ENCODE measurements at places on chromosomes 12 and 14.

DNA sequence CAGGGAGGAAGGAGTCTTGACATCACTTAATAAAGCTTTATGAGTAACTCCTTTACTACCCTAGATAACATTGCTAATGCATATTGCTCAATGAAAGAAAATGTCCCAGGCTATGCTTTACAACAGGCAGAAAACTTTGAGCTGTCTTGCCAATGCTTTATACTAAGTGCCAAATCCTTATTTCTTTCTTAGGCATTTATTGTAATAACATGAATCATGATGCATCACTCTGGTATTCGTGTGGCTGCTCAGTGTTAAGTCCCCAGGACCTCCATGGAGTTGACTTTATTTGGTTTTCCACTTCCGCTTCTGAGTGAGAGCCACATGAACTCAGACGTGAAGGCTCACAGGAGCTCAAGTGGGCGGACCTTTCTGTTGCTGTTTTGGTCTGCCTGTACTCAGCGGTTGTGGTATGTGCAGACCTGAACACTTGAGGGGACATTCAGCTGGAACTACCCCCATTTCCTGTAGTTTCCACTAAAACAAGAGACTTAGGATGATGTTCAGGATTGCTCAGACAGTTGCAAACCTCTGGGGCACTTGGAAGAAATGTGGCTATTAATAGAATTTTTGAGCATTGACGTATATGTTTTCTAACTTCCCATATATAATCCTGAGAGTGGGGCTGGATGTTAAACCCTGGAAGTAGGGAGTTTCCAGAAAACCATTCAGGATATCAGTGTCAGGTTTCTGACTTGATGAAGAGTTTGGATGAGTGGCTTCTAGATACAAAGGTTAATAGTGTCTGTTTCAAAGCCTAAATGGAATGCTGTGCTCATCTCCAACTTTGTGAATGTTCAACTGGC lies 258.6 kb downstream of the MSRB3 start:
- DNase-seq: no peak

DNA sequence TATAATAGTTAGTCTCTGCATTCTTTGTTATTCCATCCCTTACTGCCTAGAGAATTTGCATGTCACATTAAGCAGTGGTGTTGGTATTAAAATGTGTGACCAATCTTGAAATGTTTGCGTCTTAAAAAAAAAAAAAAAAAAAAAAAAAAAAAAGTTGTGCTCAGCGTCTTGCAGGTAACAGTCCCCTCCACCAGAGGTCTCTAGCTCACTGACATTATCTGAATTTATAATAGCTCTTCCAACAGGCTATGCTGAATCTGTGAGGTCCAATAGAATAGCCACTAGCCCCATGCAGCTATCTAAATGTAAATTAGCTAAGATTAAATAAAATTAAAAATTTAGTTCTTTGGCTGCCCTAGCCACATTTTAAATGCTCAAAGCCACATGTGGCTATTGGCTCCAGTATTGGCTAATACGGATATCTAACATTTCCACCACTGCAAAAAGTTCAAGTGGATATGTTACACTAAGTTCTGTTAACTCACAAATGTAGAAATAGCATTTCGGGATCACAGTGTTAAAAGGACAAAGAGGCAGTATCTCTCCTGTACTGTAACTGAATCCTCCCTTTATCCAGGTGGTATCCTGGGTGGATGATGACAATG lies 28.7 kb downstream of the NKX2-8 start:
- peak; percentile 56 for DNase-seq

DNA sequence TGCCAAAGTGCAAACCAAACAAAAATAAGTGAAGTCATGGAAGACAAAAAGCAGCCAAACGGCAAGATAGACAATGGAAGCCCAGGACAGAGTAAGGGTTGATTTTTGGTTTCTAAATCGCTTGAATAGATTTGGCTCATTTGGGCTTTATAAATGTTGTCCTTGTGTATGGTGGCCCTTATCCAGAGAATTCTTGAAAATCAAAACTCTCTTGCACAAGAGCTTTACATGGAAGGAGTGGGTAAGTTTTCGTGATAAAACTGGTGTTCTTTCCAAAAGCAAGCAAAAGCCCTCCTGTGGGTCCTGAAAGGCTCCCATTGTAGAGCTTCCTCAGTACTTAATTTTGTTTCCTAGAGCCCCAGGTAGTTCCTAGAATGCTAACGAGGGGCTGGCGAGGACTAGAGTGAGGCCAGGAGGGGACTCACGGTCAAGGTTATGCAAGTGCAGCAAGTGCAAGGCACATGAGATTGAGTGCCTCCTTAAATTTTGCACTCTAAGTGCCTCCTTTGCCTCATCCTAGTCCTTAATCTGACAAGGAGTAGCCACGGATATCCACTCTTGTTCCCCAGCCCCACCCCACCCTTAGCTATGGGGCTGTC lies 4.1 kb downstream of the SIX6 start:
- no peak for DNase-seq

GRCh38 chr12:95118788-95119179 lies 45.4 kb upstream of the NR2C1 start:
- DNase-seq: no peak

- no peak for DNase-seq
Measured at GRCh38 chr12:18275981-18276380, 14.7 kb downstream of the PIK3C2G start.

GRCh38 chr14:20632831-20633691 lies 8.4 kb downstream of the OR6S1 start:
- peak; percentile 91 for DNase-seq

DNA sequence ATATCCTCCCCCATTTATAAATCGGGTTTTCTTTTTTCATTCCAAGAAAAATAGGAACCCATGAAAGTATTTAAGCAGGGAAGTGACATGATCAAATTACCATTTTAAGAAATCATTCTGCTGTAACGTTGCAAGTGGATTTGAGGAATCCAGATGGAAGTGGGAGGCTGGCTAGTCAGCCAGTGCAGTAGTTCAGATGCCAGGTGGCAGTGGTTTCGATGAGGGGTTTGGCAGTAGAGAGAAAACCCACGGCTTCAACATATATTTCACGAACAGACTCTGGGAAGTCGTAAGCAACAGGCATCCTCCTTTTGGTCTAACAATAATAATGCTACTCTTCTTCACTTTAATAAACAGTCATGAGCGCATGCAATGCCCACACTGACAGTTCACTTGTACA lies 25.0 kb downstream of the PDZRN4 start:
- DNase-seq: peak; percentile 26

DNA sequence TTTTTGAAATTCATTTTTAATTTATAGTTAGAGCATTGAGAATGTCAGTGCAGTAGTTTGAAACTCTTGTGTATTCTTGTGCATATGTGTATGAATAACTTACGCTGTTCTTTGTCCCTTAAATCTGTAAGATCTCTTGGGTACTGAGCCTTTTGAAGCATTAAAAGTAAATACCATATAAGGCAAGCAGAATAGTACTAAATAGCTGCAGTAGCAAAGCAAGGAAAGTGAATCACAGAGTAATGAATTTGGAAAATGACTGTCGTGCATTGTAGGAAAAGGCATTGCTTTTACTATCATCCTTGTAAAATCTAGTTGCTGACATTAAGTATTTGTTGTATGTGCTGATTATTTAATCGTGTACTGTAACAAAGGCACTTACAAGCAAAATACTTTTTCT lies 12.1 kb downstream of the CNOT2 start:
- no peak for DNase-seq

DNA sequence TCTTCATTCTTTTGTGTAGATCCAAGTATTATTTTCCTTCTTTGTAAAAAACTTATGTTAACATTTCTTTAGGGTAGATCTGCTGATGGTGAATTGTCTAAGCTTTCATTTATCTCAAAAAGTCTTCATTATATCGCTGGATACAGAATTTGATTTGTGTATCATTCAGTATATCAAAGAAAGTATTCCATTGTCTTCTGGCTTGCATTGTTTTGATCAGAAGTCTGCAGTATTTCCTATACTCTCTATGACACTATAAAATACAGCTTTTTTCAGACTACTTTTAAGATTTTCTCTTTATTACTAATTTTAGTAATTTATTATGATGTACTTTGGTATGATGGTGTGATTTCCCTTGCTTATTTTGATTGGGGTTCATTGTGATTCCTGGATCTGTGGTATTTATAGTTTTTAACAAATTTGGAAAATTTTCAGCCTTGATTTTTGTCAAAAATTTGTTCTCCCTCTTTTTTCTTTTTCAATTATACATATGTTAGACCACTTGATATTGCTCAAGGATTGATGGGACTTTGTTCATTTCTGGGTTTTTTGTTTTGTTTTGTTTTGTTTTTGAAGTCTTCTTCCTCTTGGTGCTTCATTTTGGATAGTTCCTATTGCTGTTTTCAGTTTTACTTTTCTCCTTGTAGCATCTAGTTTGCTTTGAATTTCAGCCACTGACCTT lies 176.5 kb downstream of the ZFP36L1 start:
- DNase-seq: peak; percentile 17

DNA sequence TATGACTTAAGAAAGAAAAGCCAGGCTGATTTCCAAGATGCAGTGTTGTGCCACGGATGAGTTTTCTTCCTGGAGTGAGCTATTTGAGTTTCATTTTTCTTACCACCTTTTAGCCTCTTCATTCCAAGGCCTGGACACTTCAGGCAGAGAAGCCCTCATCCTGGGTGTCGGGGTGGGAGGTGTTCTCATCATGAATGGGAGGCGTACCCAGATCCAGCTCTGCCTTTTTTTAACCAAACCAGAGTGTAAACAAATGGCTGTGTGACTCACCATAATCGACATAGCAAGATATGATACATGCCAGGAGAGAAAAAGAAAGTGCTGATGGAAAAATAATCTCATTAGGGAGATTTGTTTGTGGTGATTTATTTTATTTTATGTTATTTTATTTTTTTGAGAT lies 79.9 kb downstream of the ARF6 start:
- DNase-seq: no peak

- no peak for DNase-seq
Measured at GRCh38 chr12:116635487-116635886, 76.3 kb downstream of the MAP1LC3B2 start.

- no peak for DNase-seq
Measured at GRCh38 chr14:54502602-54503001, 7.1 kb upstream of the CGRRF1 start.

DNA sequence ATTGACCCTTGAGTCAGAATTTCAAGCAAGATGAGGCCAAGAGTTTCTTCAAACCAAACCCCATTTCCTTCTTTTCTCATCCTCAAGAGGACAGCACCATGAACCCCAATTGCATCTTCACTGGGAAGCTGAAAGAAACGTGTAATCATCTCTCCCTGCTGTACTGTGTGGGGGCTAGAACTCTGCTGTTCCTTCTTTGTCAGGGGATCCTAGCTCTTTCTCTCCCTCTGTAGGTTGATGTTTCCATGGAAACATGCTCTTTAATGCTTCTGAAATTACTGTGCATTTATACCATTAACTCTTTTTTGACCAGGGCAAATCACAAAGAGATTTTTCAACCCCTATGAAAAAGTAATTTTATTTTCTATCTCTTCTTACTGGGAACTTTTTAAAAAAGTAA lies 295.1 kb downstream of the GRIN2B start:
- DNase-seq: no peak

DNA sequence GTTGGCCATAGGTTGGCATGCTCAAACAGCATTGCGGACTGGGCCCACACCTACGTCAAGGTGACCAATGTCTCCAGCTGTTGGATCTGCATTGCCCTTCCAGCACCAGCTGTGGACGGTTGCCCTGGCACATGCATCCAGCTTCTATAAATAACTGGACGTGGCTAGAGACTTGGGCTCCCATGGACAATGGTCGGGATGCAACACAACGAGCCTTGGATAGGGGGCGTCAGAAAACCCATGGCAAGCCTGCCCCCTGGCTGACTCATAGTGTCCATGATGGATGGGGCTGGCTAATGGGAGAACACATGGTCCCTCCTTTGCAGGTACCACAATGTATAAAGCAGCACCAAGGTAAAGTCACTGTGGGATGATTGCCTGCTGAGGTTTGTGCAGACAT lies 331.6 kb upstream of the FAR2 start:
- no peak for DNase-seq

GRCh38 chr12:116122628-116123027 lies 154.9 kb downstream of the MED13L start:
- no peak for DNase-seq

GRCh38 chr14:103488960-103489359 lies 33.7 kb downstream of the CKB start:
- DNase-seq: no peak

- DNase-seq: peak; percentile 62
Measured at GRCh38 chr12:101759396-101760047, 20.3 kb upstream of the SYCP3 start.

DNA sequence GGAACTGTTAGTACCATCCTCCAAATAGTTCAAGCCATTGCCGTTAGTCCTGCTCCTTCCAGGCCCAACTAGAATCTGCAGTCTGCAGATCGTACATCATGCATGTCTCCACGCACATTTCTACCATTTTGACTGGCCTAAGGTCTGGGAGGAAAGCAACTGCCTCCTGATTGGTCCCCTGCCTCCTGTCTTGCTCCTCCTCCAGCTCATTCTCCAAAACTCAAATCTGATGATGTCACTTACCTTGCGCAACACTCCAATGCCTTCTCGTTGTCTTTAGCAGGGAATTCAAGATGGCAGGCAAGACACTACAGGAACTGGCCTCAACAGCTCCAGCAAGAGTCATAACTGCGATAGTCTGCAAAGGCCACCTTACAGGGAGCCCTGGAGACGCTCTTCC lies 9.7 kb upstream of the HCAR1 start:
- no peak for DNase-seq

DNA sequence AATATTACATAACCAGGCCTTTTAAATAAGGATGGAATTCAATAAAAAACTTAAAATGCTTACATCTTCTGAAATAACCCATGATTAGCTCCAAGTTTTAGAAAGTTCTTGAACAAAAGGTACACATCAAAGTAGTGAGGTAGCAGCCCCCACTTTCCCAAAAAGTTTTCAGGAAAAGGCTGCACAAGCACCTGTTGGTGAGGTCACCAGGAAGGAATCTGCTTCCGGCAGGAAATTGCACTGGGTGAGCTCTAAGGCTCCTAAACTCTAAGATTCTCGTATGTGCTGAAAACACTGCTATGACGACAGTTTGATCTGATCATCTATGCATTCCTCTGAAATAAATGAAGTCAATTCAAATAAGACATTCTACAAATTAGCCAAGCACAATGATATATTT lies 34.3 kb upstream of the TTC7B start:
- DNase-seq: no peak

DNA sequence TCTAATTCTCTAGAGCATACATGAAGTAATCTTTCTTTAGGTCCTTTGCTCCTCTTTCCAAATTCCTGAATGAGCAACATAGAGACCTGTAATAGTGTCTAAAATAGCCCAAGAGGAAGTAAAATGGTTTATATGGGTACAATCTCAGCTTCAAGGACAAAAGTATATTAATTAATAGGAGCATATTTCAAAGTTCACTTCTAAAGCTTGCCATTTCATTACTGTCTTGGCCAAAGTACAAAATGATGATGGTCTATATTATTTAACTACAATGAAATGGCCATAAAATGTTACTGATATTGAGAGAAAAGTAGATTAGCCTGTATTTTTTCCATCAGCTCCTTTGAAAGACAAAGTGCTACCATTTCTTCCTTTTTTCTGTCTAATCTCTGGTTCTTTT lies 410.4 kb upstream of the NOVA1 start:
- no peak for DNase-seq

- no peak for DNase-seq
Measured at GRCh38 chr12:58386136-58386535, 444.8 kb downstream of the ATP23 start.
